ENCODE measurements at places on chromosomes 4 and X. TPM values are rescaled to one million over a fixed set of nuclear protein-coding genes. Genes with fewer than 3 reads are reported as not detected.

- DNase-seq = no peak
These were observed 241.4 kb downstream of the UGT8 start for GRCh38 chr4:114839986-114840385.

- no peak for DNase-seq
These were observed 32.8 kb downstream of the REPS2 start for GRCh38 chrX:16979226-16979625.

Gene TRIM60
- not detected for total RNA-seq

- DNase-seq = no peak
These were observed 1523.7 kb upstream of the ADGRL3 start for GRCh38 chr4:59676389-59676788.

- DNase-seq = no peak
These were observed 88.8 kb downstream of the CPZ start for GRCh38 chr4:8681391-8681790.

Gene SERPINA7
- total RNA-seq = not detected

Gene SPANXN4
- not detected for total RNA-seq

DNA sequence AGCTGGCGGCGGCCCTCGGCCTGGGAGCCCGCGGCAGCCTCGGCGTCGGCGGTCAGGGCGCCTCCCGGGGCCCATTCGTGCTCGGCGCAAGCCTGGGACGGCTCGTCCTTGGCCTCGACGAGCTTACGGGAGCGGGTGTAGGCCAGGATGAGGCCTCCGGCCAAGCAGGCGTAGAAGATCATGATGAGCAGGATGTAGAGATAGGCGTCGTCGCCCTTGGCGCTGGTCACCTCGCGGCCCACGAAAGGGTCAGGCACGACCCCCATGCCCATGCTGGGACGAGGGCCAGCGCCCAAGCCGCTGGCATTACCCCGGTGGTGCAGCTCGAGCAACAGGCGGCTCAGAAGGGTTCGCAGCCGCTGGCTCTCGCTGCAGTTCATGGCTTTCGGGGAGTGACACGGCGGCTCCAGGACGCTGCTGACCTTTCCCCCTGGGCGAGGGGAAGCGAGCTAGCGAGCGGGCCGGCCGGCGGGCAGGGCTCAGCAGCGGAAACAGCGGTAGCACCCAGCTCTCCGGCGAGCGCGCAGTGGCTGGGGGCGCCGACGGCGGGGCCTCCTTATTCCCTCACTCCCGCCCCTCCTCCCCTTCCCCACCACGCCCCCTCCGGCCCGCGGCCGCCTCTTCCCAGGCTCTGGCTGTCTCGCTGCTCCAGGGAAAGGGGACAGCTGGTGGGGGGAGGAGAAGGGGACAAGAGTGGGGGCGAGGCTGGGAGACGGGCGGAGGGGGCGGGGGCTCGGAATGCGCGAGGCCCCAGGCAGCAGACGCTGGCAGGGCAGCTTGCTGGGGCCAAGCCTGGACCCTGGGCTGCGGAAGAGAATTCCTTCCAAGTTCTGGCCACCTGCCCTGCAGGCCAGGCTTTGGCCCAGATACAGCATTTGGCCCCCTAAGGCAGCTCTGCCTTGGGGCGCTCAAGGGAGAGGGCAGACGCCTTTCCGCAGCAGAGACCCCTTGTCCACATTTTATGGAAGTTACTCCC, at the start of gene KCNE5:
Gene KCNE5, minus strand, starts transcription at position 532 of the 976 bp plus-strand sequence. Its CDS starts 152 bp downstream, at position 380.
- DNase-seq = peak; percentile 70

- no peak for DNase-seq
These were observed 10.2 kb upstream of the ATP6AP2 start for GRCh38 chrX:40570346-40571093.

DNA sequence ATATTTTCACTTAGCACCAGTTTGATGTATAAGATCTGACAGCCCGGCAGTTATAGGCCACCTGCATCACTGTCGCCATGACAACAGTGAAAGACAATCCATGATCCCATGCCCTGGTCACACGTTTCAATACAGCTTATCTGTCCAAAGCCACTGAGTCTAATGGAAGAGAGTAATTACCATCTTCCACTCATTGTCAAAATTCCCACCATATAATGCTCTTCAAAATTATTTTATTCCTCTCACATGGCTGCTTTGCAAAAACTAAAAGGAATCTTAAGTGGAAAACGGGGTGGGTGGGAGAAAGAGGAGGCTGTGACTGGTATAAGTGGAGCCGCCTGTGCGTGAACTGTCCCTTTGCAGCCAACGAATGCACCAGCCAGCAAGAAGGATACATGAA, 44.2 kb downstream of the MAML3 start:
- DNase-seq = no peak

DNA sequence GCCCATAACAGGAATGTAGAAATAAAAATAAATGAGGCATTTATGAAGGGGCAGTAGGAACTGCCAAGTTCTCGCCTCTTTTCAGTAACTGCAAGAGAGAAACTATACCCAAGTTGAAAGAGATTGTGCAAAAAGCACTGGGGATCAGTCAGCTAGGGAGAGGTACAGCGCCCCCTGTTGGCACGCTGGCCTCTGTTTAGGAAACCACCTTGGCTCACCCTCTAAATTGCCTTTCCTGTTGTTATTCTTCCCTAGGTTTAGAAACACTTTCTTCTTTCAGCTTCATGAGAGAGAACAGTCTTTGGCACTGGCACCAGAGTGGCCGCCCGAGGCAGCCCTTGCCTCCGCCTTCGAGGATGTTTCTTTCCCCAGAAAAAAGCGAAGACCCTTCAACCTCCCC, 348.5 kb downstream of the MID1IP1 start:
- DNase-seq = peak; percentile 71

- no peak for DNase-seq
These were observed 404 bp downstream of the PPP2R3B start for GRCh38 chrX:386239-386767.

Gene TCEAL2
- 15.6 TPM for total RNA-seq

DNA sequence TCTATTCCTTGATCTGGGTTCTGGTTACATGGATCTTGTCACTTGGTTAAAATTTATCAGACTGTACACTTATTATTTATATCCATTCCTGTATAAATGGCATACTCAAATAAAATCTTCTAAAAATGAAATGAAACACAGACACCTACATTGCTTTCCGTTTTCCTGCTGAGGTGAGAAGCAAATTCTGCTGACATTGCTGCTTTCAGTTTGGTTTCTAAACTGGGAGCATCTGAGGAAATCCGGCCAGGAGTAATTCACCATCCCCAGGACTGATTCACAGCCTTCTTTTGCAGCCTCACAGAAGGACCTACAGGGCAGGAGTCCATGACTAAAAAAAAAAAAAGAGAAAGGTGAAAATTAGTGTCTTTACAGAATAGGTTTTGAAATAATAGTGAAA, 93.6 kb downstream of the CORIN start:
- DNase-seq = no peak

GRCh38 chrX:138859421-138859820, 147.9 kb upstream of the FGF13 start:
- no peak for DNase-seq

- DNase-seq = no peak
These were observed 98.9 kb downstream of the BCOR start for GRCh38 chrX:39998636-39999406.

DNA sequence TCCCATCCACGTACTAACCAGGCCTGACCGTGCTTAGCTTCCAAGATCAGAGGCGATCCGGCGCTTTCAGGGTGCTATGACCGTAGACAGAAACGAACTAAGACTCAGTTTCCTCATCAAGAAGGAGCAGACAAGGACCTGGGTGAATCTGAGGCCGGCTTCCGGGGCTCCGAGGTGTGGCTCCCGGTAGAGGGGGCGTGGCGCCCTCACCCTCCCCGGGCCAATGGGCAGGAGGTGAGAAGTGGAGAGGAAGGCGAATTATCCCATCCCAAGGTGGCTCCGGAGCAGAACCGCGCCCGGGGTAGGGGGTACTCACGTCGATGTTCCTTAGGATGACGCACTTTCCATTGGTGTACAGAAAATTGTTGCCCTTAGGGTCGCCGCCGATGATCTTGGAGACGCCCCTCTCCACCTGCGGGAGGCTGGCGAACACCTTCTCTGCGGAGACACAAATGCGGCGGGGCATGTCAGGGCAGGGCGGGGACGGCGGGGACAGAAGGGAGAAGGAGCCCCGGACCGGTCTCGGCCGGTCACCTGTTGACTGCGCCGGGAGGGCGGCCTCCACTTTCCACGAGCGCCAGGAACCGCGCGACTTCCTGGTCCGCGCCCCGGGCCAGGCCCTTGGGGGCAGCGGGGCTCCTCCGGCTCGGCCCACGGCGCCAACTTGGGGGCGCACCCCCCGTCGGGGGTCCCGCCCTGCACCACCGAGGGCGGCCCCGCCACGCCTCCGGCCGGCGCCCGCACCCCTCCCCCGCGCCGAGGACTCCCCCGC, 616 bp downstream of the WDR1 start:
- peak; percentile 61 for DNase-seq
